Skin of body (tissue), 3 donors: ENCODE measurements at places on chromosomes 5 and 9. TPM values are rescaled to one million over a fixed set of nuclear protein-coding genes. Genes with fewer than 3 reads are reported as not detected.

The CCDC152 gene
- 3.1 TPM for total RNA-seq

The TOPORS gene
- 29.6 TPM for total RNA-seq

The CD14 gene
- total RNA-seq, result 52.3 TPM

The TMED9 gene
- total RNA-seq, result 68.4 TPM

The PCDHB5 gene
- 2.7 TPM for total RNA-seq

The IGFBPL1 gene
- total RNA-seq, result 0.79 TPM

The TMEM250 gene
- total RNA-seq, result 13.9 TPM

DNA sequence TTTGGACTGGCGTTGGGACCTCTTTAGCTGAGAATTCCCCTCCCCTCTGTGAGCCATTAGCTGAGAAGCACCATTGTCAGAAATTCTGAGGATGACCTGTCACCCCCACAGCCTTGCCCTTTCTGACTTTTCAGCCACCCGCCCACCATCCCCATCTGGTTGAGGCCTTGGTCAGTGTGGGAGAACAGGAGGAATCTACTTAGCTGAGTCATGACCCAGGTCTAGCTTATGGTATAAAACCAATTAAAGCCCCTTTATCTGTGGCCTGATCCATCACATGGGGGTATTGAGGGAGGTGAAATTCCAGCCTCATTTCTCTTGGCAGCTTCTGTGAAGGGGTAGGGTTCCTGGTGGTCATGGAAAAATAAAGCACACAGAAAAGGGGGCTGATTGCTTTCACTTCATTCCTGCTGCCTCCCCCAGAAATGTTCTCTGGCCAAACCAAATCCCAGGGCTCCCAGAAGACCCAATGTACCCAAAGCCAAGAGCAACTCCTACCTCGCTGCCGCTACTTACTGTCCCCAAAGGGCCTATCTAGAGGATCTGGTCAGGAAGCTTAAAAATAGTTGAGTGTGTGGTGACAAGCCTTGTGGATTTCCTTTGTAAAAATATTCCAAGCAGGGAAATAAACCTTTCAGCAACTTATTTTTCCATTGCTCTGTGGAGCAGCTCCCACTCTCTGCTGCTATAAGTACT lies 174.8 kb upstream of the TNC start:
- DNase-seq, result no peak

DNA sequence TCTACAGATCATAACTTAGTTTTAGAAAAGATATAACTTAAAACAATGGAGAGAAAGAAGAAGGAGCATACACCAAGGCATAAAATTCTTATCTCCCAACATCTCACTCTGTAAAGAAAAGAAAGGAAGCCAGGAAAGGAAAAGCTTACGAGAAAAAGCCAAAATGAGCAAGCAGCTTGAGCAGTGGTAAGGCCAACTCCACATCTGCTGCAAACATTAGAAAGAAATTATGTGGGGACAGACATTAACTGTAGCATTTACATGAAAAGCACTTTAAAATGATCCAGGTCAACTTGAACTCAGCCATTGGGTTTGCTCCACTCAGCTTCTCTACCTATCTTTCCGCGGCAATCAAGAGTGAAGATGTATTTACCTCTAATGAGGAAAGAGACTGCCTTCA lies 176.9 kb downstream of the BNC2 start:
- peak; percentile 13 for DNase-seq

DNA sequence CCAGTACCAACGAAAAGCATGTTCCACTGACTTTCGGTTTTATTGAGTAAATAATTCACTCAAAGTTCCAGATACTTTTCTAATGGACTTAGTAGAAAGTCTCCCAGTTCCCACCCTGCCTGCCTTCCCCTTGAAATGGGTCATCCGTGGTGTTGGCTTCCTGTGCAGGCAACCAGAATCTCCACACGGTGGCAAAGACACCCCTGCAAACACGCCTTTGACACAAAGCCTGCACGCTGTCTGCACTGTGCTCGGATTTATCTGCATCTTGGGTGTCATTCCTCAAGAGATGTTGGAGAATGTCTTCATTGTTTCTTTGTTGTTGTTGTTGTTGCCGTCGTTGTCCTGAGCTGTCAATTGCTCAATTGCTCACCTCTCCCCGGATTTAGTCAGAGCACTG lies 150.0 kb upstream of the IRX2 start:
- no peak for DNase-seq

- DNase-seq, result no peak
Observed at GRCh38 chr5:108124596-108124995, 257.3 kb downstream of the FBXL17 start.

DNA sequence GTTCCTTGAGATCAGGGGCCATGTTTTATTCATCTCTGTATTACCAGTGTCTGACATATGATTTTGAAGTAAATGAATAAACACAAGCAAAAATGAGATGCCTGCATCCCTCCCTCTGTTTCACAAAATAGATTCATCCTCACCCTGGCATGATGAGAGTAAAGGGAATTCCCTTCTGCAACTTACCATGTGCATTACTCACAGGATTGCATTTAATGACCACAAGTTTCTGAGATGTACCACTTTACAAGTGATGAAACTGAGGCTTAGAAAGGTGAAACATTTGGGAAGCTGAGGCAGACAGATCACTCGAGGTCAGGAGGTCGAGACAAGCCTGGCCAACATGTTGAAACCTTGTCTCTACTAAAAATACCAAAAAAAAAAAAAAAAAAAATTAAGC lies 74.2 kb upstream of the TNFSF8 start:
- no peak for DNase-seq

DNA sequence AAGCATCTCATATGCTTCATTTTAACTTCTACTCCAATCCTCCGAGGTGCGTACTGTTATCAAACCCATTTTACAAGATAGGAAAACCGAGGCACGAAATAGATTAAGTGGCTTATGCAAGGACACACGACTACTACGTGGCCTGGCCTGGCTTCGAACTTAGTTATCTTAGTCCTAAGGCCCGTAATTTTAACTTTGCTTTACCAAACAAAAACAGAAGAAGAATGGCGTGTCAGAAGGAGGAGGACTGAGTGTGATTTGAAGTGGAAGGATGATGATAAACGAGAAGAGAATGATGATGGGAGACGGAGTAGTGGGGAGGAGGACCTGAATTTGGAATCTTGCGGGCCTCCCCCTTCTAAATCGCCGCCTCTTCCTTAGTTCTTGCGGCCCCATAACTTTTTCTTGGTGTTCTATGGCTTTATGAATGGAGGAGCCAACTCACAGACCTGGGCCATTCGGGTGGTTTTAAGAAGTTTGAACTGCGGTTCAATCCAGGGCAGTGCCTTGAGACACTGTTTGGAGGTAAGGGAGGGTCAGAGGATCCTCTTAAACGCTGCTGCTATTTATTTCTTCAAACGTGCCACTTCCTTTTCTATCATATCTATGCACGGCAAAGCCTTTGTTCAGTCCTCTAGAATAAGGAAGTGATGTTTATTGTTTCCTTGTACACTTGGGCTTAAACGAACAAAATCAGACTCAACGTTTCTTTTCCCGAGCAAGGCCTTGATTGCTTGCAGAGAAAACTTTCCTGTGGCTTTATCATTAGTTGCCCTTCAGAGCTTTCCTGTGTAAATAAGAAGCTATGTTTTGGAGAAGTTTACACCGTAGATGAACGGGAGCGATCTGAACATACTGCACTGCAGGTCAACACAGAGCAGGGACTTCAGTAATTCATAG lies 795 bp downstream of the CNOT8 start:
- no peak for DNase-seq

- DNase-seq, result no peak
Observed at GRCh38 chr5:141001446-141001843, 35.2 kb downstream of the PCDHAC2 start.

DNA sequence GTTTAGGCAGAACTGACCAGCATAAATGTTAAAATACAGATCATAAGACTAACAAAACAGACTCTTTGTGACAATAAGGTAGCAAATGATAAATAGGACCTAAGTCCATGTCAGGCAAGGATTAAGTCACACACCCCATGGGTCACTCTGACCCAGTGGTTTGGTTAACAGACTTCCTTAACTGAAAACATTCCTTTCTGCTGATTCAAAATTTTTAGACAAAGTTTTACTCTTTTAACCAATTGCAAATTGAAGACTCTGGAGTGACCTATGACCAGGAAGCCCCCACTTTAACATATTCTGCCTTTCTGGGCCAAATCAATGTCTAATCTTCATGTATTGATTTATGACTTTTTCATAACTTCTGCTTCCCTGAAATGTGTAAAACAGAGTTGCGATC lies 4.9 kb upstream of the NXNL2 start:
- DNase-seq, result no peak

- no peak for DNase-seq
Observed at GRCh38 chr9:1994180-1994579, 21.0 kb upstream of the SMARCA2 start.

GRCh38 chr9:136011703-136012496 lies 50.7 kb upstream of the UBAC1 start:
- peak; percentile 37 for DNase-seq

DNA sequence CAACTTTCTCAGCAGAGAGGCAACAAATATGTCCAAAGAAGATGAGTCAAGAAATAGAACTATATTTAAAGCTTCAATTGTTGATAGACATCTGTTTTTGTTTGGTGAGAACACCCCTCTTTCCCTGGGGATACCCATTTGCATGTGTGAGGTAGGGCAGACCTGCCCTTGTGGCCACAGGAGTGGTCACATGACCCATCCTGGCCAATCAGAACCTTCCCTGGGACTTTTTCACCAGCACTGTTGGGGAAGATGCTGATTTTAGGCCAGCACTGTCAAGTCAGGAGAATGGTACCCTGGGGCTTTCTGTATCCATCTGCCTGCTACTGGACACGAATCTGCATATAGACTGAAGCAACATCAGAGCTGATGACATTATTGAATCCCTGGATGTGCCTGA lies 211.2 kb downstream of the CDK5RAP2 start:
- DNase-seq, result no peak
